ENCODE measurements at places on chromosomes 5 and 9.

DNA sequence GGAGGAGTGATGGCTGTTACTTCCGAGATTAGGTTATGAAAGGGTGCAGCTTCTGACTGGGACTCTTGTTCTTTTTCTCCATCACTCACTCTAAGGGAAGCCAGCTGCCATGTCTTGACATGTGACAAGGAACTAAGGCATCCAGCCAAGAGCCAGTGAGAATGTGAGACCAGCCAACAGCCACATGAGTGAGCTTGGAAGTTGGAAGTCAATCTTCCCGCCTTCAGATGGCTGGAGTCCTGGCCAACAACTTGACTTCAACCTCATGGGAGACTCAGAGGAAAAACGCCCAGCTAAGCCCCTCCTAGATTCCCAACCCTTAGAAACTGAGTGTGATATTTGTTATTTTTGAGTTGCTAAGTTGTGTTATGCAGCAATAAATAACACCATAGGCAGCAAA, 201.1 kb downstream of the SNX18 start:
- DNase-seq: no peak

DNA sequence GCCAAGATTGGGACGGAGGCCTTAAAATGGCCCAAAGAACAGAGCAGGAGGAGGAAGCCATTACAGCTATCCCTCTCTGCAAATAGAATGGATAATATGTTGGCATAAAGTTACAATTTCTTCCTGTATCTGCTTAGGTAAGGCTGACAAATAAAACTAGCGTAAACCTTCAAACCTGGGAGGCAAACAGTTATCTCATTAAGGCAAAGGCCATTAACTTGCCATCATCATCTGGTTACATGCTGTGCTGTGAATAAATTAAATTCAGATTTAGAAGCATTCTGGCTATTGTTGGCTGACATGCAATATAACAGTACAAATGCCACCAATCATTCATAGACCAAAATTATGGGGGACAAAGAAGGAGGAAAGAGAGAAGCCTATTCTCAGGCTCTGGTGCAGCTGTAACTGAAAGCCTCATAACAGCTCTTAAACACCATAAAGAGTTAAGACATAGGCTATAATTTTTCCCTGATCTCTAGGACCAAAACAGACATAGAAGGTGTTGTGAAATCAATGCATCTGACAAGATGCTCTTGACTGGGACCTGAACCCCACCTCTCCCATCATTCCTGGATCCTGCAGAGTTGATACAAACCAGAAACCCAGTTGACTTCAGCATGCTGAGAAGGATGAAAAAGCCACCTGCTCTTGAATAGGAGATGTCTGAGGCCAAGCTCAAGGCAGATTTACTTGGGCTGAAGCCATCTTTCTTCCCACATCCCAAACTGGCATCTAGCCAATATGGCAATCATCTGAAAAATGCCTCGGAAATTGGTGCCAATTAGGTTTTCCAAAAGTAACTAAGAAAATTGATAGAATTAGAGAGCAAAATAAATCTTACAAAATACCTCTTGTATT, 62.5 kb downstream of the PLCXD3 start:
- DNase-seq: no peak

- no peak for DNase-seq
Observed at GRCh38 chr9:114446672-114447450, 58.4 kb downstream of the WHRN start.

GRCh38 chr5:179605026-179605833, 18.2 kb downstream of the HNRNPH1 start:
- DNase-seq: no peak

DNA sequence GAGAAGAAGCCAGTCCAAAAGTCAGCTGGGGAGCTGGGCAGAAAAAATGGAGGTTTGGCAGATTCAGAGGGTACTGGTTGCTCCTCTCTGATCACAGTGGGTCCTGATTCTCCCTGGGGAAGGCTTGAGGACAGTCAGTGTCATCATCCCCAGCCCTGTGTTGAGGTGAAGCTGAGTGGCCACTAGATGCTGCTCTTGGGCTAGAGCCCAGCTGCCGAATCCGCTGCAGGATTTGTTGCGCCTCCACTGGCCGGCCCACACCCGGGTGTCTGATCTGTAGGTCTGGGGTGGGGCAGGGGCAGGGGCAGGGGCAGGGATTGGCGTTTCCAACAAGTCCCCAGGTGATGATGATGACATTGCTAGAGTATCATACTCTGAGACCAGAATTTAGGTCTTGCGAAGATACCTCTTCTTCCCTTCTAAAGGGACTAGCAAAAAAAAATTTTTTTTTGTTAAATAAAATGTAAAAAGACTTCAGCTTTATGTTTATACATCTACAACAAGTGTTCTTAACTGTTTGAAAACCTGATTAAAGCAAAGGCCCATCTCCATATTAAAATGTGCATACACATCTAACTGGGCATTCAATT, 106.8 kb downstream of the PDE6A start:
- DNase-seq: no peak
